ENCODE measurements at places on chromosomes 12 and 14.

DNA sequence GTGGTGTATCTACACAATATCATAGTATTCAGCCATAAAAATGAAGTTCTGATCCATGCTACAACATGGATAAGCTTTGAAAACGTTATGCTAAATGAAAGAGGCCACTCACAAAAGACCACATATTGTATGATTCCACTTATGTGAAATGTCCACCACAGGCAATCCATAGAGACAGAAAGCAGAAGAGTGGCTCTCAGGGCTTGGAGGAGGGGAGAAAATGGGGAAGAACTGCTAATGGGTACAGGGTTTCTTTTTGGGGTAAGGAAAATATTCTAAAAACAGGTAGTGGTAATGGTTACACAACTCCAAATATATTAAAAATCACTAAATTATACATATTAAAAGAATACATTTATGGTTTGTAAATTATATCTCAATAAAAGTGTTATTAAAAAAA is 16.5 kb downstream of the SCNN1A start:
- no peak for DNase-seq

GRCh38 chr12:111435661-111436201 is 30.0 kb downstream of the SH2B3 start:
- DNase-seq = no peak

DNA sequence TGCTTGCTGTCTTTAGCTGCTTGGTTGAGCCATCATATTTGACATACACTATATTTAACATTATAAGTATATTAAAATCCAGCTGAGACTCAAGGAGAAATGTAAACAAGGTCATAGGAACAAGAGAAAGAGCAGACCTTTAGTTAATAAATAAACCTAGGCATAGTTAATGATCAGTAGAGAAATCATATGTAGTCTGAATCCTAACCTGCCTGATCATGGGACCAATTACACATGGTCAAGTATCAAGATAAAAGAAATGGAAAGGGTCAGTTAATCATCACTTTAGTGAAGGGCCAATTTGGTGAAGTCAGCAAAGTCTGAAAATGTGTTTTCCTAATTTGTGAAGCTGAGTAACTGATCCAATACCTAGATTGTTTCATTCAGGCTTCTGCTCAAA is 7.5 kb downstream of the RNF212B start:
- DNase-seq = no peak

GRCh38 chr12:806200-806791 is 53.9 kb downstream of the WNK1 start:
- DNase-seq = no peak

GRCh38 chr12:115337693-115338543 is 653.9 kb upstream of the TBX3 start:
- no peak for DNase-seq

GRCh38 chr14:75422169-75422568 is 5.7 kb upstream of the JDP2 start:
- no peak for DNase-seq

GRCh38 chr14:52354242-52354641 is 40.1 kb downstream of the PTGER2 start:
- DNase-seq = no peak

- no peak for DNase-seq
These were observed 62.3 kb upstream of the RFLNA start for GRCh38 chr12:124232654-124232987.

- no peak for DNase-seq
These were observed 14.4 kb upstream of the FAM181A start for GRCh38 chr14:93912782-93913181.

- DNase-seq = no peak
These were observed 33.6 kb downstream of the HMGA2 start for GRCh38 chr12:65857840-65858239.

DNA sequence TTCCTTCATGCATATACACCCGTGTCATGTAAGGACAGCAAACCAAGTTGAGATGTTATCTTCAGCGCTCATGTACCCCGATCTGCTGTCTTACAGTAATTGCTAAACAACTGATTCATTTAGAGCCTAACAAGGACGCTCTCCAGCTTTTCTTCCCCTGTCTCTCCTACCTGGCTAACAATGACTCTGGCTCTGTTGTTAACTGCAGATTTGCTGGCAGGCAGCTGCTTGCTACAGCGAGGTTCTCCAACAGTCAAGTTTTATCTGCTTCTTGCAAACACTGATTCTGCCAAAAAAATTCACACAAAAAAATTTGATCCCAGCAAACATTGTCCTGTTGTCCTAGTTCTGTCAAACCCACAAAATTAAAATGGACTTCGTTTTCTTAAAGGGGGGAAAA is 101.6 kb downstream of the OTX2 start:
- no peak for DNase-seq

DNA sequence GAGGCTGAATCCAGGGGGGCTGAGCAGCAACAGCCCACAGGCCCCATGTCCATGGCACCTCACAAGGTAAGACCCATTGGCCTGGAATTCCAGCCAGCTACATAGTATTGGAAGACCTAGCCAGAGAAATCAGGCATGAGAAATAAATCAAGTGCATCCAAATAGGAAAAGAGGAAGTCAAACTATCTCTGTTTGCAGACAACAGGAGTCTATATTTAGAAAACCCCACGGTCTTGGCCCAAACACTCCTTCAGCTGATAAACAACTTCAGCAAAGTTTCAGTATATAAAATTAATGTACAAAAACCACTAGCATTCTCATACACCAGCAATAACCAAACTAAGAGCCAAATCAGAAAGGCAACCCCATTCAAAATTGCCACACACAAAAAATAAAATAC is 16.9 kb downstream of the PDE6H start:
- no peak for DNase-seq

DNA sequence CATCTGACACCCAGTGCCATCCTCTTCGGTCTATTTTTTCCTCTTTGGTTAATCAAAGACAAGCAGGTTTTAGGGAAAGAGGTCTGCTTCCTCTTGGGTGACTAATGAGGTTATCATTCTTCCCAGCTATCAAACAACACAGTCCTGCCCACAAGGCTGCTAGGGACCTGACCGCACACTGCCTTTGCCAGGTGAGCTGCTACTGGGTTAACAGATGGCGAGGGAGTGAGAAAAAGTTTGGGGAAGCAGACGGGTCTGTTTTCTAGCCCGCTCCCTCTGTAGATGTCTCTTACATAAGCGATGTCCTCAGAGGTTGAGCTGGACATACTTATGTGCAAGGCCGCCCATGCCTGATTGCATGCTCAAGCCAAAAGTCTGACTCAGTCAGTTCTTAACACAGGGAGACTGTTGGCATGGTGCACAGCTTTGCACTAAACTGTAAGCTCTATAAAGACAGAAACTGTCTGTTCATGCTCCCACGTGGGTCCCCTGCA is 94.1 kb downstream of the SLC15A4 start:
- DNase-seq = no peak

- no peak for DNase-seq
These were observed 448.1 kb downstream of the NPAS3 start for GRCh38 chr14:33386781-33387180.

GRCh38 chr14:48323665-48324064 is 648.3 kb upstream of the MDGA2 start:
- DNase-seq = no peak

Data from activated naive CD4-positive, alpha-beta T cell treated with anti-CD3 and anti-CD28 coated beads, Interleukin-2, amount 50 U/mL, for 72 hours (primary cell).